ENCODE measurements at places on chromosomes 13 and 19.
A peak's percentile ranks its signal among the peaks of the same experiment; 100 is the strongest.

DNA sequence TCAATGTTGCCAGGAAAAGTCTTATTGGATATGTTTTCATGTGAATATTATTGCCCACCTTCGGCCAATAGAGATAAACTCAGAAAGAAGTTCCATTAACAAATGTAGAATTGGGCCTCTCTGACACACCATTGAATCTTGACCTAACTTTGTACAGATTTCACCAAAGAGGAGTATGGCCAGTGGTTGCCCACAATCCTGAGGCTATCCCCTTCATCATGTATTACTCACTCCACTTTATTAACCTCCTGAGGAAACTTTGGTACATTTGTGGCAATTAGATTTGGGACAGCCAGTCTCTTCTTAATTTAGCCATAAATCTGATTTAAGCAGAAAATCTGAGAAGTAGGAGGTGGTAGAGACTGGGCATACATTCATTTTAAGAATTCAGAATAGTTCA lies 53.3 kb upstream of the POSTN start:
- DNase-seq: no peak

- DNase-seq: peak; percentile 37
These were observed 52.9 kb downstream of the OR10H4 start for GRCh38 chr19:16001481-16002312.

- DNase-seq: no peak
These were observed 4.8 kb downstream of the FFAR3 start for GRCh38 chr19:35363001-35363590.

DNA sequence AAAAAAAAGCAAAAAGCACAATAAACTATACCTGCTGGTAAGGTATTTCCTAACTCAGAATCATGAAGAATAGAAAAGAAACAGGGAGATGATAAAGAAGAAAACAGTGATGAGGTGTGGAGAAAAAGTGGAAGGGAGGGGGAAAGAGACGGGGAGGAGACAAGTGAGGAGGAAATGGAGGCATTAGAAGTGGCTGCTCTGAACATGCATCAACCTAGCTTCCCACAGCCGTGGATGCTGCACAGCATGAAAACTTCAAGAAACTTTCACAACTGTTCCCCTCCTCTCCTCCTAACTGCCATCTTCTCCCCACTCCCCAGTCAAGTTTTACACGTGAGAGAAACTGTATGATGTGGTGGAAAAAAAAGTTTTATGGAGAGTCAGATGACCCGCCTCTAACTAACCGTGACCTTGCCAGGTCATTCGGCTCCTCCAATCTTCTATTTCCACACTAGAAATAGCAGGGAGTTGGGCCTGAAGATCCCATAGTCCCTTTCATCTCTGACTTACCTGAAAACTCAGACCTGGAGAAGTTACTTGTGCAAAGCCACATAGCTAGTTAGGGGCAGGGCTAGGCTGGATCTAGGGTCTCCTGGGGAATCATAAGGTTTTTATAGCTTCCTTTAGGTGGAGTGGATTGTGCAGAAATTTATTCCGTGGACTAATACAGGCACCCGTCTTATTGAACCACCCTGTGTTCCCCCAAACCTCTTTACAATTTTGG lies 461.9 kb downstream of the KLF5 start:
- peak; percentile 38 for DNase-seq

DNA sequence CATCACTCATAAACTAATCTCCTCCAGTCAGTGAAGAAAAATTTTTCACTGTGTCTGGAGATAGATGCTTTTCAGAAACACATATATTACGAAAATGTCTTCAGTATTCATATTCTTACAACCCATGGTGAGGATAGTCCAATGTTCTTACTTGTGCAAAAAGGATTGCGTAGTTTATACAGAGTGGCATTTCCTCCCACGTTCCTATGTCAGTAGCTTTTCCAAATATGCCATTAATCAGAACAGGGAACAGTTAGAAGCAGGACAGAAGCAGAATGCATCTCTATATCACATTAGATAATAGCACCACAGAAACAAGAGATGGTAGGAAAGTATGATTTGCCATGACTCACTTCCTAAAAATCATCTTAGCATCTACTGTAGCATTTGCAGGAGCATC lies 282.9 kb downstream of the SLITRK5 start:
- no peak for DNase-seq

- DNase-seq: peak; percentile 53
These were observed 164.7 kb downstream of the KATNAL1 start for GRCh38 chr13:30142486-30143211.

DNA sequence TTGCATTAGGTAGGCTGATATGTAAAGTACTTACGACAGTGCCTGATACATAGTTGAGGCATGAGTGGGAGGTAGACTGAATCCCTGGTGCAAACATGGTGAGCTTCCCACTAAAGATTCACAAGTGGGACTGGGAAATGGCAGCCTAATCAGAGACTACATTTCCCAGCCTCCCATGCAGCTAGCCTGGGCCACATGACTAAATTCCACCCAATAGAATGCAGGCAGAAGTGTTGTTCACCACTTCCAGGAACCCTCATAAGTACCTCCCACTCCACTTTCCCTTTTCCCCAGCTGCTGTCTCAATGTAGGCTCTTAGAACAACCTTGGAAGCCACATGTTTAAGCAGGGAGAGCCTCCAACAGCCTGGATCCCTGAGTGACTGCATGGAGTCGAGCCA lies 104.9 kb downstream of the CACNA1A start:
- no peak for DNase-seq

- DNase-seq: no peak
These were observed 20.8 kb downstream of the LAIR2 start for GRCh38 chr19:54523403-54523802.

- DNase-seq: peak; percentile 93
These were observed 10.3 kb upstream of the ZBTB32 start for GRCh38 chr19:35693835-35694599.

DNA sequence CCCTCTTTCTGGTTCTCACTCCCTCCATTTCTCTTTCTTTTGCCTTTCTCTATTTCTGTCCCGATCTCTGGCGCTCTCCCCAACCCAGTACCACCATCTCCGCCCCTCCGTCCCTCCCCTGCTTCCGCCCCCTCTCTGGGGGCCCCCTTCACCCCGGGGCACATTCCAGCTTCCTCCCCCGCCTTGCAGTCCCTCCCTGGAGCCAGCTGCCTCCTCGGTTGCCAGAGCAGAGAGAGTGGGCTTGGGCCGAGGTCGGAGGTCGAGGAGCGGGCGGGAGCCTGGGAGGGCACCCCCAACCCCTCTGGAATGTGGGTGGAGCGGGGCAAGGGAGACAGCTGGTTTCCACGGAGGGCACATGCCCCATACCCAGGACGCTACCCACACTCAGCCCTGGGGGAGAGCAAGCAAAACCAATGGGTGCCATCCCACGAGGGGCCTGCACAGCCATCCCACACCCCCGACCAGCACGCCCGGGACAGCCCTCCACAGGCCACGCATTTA lies 6.5 kb upstream of the CIRBP start:
- no peak for DNase-seq

GRCh38 chr19:45139286-45140143 lies 21.3 kb downstream of the NKPD1 start:
- DNase-seq: no peak

DNA sequence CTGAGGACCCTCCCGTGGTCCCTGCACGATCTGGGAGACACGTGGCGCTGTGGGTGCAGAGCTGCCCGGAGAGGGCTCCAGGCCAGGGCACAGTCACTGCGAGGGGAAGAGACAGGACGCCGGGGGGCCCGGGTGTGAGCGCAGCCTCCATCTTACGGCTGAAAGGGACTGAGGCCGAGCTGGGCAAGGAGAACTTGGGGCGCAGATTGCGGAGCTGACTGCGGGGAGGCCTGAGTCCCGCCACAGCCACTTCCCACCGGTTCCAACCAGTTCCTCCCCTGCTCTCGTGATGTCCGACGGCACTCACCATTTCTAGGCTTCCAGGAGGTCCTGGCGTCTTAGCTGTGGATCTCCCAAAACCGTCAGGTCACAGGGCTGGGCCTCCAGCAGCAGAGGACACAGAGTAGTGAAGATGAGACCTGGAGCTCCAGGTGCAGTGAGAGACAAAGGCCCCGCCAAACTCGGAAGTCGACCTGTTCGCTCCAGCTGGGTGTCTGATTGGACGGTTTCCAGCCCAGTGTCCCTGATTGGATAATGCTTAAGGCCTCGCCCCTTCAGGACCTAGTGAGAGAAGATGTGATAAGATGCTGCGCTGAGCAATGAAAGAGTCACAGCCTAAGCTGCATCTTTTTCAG lies 4.8 kb upstream of the ZNF253 start:
- peak; percentile 81 for DNase-seq

DNA sequence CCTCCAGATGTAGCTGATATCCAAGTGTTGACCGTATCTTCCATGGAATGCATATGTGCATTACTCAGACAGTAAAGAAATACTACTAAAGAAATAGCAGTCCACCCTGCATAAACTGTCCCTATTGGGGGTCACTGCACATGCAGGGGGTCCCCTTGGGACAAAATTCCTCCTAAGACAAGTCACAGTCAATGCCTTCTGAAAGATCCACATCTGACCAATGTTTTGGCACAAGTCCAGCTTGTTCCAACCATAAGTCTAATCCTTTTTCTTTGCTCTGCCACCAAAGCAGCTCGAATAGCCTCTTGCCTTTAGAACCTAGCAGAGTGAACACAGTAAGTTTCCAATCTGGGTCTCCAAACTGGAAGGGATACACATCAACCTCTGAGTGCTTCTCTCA lies 87.9 kb downstream of the DIAPH3 start:
- DNase-seq: no peak

DNA sequence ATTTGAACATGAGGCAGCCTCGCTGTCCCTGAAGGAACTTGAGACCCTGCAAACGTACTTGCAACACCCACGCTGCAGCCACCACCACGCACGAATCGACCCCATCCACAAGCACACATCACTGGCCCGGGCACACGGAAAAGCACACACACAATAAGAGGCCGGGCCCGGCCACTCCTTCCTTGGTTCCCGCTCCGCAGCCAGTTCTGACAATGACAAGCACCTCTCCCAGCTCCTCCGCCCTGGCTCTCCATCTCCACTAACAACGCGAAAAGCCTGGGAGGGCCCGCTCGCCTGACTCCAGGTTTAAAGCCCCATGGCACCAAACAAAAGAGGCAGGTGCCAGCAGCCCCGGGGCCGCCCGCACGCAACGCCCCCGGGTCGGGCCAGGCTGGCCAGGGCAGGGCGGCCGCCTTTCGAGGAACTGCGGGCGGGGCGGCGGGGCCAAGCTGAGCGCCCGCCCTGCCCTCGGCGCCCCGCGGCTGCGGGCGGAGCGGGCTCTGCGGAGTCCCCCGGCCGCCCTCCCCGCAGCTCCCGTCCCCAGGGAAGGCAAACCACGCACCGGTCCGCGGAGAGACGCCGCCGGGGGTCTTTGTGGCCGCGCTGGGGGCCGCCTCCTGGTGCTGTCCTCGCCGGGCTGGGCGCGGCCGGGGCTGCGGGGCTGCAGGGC lies 495 bp downstream of the DCLK1 start:
- no peak for DNase-seq

GRCh38 chr13:28485996-28486543 lies 8.9 kb downstream of the FLT1 start:
- no peak for DNase-seq

GRCh38 chr19:56147307-56147706 lies 6.2 kb downstream of the ZNF444 start:
- no peak for DNase-seq

- DNase-seq: no peak
These were observed 54.5 kb downstream of the STK24 start for GRCh38 chr13:98522371-98522770.

- no peak for DNase-seq
These were observed 273.4 kb downstream of the GPC6 start for GRCh38 chr13:93499991-93500390.

DNA sequence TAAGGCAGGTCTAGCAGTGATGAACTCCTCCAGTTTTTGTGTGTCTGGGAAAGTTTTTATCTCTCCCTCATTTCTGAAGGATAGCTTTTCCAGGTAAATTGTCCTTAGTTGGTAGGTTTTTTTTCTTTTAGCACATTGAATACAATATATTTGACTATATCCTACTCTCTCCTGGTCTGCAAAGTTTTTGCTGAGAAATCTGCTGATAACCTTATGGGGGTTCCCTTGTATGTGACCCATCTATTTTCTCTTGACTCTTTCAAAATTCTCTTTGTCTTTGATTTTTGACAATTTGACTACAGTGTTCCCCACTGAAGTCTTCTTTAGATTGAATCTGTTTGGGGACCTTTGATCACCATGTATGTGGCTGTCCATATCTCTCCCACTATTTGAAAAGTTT lies 42.6 kb upstream of the ZNF507 start:
- DNase-seq: no peak

GRCh38 chr13:99288089-99288488 lies 19.1 kb downstream of the GPR183 start:
- DNase-seq: no peak

GRCh38 chr19:53511933-53512374 lies 26.0 kb upstream of the ZNF331 start:
- DNase-seq: peak; percentile 66

DNA sequence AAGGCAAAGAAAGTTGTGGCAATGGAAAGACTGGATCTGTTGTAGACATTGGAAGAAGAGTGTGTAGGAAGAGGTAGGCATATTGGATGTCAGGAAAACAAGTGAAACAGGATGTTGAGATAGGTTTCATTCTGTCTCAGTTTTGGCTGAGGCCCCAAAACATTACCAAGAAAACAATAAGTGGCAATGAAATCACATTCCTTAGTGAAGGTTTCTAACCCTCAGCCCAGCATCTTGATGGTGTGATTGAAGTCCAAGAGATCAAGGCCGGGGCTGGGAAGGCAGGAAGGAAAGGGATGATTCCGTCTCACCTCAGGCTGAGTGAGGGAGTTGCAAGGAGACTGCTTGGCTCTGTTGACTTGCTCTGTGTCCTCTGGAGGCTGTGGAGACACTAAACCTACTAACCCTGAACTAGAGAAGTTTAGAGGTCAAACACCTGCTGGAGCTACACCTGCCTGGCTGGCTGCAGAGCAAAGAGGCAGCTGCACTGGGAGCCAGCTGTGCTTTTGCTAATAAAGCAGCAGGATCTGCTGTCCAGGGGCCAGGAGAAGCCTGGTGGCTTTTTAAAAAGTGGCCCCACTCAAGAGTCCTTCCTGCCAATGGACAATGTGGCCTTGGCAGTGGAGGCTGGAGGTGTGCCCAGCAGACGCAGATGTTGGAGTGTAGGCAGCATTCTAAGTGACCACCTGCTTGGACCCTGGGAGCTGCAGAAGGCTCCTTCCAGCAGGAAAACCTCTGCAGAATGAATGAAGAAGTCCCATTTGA lies 53.6 kb downstream of the DGKH start:
- DNase-seq: no peak

DNA sequence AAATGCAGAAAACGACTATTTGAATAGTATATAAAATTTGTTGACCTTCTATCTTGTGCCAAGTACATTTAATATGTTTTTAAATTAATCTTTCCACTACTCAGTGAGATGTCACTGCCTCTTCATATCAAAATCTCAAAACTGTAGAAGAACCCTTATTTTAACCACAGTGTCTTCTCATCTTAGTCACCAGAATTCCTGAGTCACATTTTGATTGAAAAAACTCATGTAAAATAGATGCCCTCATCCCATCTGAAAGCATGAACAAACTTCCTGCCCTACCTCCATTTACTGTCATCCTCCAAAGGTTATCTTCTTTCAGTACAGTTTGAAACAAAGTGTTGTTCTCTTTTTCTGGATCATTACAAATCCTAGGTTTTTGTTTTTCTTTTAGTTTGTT lies 1215.4 kb downstream of the PCDH9 start:
- DNase-seq: no peak

DNA sequence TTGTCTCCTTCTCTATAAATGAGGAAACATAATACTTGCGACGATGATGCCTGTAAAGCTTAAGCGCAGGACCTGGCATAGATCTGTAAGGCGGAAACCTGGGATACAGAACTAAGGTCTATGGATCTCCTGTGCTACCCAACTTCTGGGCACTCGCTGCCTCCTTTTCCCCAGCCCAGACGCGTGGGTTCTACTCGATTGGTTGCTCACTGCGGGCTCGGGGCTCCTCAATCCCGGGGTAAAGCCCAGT lies 615 bp upstream of the PSMC4 start:
- DNase-seq: no peak

GRCh38 chr19:1261538-1261797 lies 7.7 kb upstream of the CIRBP start:
- DNase-seq: no peak

Data from CD4-positive, alpha-beta T cell treated with Interleukin-17A for 4 hours (primary cell).